ENCODE measurements at places on chromosomes 6 and 20. TPM values are rescaled to one million over a fixed set of nuclear protein-coding genes. Genes with fewer than 3 reads are reported as not detected.

The JPH2 gene
- not detected for total RNA-seq

The PCK1 gene
- total RNA-seq = not detected

The ELMO2 gene
- 85.6 TPM for total RNA-seq

The C20orf173 gene
- not detected for total RNA-seq

The PPP1R14C gene
- not detected for total RNA-seq

The MYLK2 gene
- total RNA-seq = not detected

The MCHR2 gene
- not detected for total RNA-seq

The WFDC2 gene
- not detected for total RNA-seq

The TMEM30A gene
- total RNA-seq = 29.8 TPM

The SPTLC3 gene
- total RNA-seq = 0.59 TPM

The PET117 gene
- 14.6 TPM for total RNA-seq

The GJA1 gene
- total RNA-seq = not detected

The SRPK1 gene
- total RNA-seq = 23.0 TPM

The SALL4 gene
- 0.08 TPM for total RNA-seq

The ULBP3 gene
- 0.44 TPM for total RNA-seq

The GATA5 gene
- total RNA-seq = not detected

The C6orf118 gene
- not detected for total RNA-seq

The CLVS2 gene
- total RNA-seq = not detected

The TP53TG5 gene
- total RNA-seq = not detected

The TMEM170B gene
- 1.9 TPM for total RNA-seq

The PLCB4 gene
- total RNA-seq = not detected

The ENTPD6 gene
- total RNA-seq = 78.5 TPM

The RAB23 gene
- total RNA-seq = 0.45 TPM

The KCNG1 gene
- total RNA-seq = not detected

The CCN6 gene
- not detected for total RNA-seq

The CAGE1 gene
- total RNA-seq = 0.38 TPM

The MLN gene
- not detected for total RNA-seq

The ZNF334 gene
- total RNA-seq = 0.19 TPM

The ZFP57 gene
- not detected for total RNA-seq

The LST1 gene
- total RNA-seq = 8.9 TPM

The EFCAB8 gene
- total RNA-seq = 2.5 TPM

The ASIP gene
- not detected for total RNA-seq

The CRISP2 gene
- not detected for total RNA-seq

The SLC17A2 gene
- total RNA-seq = not detected

The FILIP1 gene
- total RNA-seq = 0.06 TPM

The SLC52A3 gene
- not detected for total RNA-seq

The EBF4 gene
- 4.2 TPM for total RNA-seq

The APOM gene
- total RNA-seq = 4.2 TPM

The IL17F gene
- total RNA-seq = not detected

The MED23 gene
- 56.7 TPM for total RNA-seq

The HUS1B gene
- 2.2 TPM for total RNA-seq

The PLN gene
- total RNA-seq = not detected

The PNLDC1 gene
- 0.14 TPM for total RNA-seq

The CGA gene
- not detected for total RNA-seq

The DEFB132 gene
- not detected for total RNA-seq

The ACSS2 gene
- total RNA-seq = 18.8 TPM

The TPX2 gene
- total RNA-seq = 0.85 TPM

The WFDC13 gene
- total RNA-seq = not detected

The PTPRK gene
- 10.3 TPM for total RNA-seq

The RIPOR3 gene
- not detected for total RNA-seq

All from CD4-positive, alpha-beta T cell (primary cell).